ENCODE measurements at places on chromosomes 16 and 17.
A peak's percentile ranks its signal among the peaks of the same experiment; 100 is the strongest.

GRCh38 chr17:82031303-82031884 is at the start of gene RAC3:
TSS of gene RAC3 (plus strand) at chr17:82031678. CDS start at chr17:82031762, 84 bp downstream.
- no peak for DNase-seq

DNA sequence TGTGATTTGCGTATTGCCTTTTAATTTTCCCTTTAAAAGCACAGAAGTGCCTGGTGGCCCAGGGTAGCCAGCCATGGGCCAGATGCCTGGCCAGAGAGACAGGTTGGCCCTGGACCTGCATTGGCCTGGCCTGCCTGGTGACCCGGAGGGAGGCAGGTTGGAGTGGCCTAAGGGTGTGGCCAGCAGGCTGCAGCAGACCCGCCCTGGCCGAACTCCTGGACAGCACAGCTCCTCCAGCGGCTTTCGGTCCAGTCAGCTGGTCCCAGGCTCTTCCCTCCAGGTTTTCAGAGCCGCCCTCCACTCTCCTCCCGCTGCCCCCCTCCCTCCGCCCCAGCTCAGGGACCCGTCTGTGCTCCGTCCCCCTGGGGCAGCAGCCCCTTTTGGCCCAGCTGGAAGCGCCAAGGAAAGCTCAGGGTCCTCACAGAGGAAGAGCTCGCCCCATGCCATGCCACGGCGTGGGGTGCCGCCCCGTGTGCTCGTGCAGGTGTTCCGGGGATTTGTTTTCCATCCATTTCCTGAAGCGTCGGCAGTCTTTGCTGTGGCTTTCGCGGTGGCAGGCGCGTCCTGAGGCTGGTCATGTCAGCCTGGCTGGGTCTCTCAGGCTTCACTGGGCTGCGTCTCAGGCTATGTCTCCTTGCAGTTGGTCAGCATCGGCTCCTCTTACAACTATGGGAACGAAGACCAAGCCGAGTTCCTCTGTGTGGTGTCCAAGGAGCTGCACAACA is 18.1 kb downstream of the PRSS27 start:
- no peak for DNase-seq

DNA sequence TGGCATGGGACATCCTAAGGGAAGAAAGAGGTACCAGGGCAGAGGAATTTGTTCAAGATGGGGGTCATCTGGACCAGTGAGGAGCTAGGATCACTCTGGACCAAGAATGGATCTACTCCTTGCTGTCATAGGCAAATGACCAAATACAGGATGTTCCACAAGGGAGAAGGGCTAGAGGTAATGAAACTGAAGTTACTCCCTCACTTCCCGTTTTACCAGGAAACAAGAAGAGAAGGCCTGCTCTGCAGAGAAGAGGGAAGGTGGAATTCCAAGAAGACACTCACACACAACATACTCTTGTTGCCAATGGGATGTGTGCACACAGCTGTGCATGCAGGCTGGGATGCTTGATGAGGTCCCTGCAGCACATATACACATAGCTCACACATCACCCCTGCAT is 38.6 kb downstream of the NEUROD2 start:
- DNase-seq = no peak

- DNase-seq = no peak
These were observed 30.4 kb downstream of the CFDP1 start for GRCh38 chr16:75402821-75403475.

DNA sequence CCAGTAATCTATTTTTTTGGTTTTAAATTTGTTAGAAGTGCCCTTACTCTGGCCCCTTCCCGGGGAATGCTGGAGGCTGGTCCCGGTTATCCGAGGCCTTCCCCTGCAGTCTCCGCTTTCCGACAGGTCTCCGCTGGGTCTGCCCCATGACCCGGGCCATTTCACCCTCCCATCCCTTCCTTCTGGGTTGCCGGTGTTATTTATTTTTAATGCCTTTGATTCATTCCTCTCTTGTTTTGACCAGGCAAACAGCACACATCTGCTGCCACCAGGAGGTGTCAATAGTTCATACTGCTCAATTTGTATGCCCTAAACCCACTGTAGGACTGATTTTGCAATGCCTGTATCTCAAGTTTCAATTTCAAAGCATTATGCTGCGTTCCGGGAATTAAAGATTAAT is 113.2 kb upstream of the IRX5 start:
- peak; percentile 1 for DNase-seq

DNA sequence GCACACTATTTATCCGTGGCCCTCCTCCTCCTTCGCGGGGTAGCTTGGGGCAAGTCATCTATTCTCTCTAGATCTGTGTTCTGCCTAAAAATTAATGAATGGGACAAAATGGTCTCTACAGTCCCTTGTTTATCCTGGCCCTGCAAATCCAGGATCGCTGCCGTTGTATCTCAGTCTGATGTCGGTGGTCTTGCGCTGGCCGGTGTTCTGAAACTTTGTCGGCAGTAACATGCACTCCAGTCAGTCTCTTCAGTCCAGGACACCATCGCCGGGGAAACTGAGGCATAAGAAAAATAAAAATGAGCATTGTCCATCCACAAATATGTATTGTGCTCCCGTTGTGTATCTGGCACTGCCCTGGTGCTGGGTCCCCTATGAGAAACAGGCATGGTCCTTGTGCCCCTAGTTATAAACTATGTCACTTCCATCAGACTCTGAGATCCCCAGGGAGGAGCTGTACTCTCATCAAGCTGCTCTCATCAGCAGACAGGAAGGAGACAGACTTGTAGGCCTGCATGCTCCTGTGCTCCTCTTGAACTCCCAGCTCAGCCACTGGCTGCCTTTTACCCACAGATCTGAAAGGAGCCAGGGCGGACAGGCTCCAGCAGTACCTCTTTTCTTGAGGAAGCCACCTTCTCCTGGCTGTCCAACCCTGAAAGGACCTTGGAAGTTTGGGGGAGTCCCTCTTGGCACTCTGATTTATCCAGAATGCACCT is 13.7 kb upstream of the CA4 start:
- no peak for DNase-seq

DNA sequence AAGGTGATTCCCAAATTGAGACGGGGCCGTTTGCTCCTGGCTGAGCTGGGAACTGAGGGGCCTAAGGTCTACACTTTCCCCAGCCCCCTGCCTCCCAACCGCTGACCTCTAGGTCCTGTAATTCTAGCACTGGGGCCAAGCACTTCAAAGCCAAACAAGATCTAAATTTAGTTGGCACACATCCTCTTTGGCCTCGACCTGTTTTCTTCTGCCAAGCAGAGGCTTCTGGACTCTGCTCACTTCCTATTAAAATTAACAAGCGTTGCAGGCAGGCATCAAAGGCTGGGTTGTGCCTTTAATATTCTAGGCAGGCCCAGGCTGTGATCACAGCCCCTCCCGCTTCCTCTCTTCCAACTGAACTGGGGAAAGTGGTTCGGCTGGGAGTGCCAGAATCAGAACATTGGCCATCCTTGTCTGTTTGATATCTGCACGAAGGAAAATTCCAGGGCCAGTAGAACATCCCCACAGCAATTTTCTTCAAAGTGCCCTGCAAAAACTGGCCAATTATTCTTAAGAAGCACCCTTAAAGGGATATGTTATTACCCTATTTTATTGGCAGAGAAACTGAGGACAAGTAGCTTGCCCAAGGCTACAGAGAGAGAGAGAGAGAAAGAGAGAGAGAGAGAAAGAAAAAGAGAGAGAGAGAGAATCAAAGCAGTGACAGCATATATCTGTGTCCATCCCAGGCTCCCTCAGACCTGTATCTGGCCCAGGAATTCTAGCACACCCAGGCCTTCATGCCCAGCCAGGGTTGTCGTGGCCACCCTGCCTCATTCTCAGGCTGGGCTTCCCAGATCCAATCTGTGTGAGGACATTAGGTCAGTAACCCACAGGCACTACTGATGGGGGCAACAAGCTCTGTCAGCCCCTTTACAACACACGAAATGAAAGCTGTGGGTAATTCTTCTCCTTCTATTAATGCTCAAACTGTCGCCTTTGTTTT is 12.8 kb upstream of the MT4 start:
- DNase-seq = no peak

All from SHP77 treated with DMSO at 0.1 percent for 48 hours (cell line).